AG04450 (cell line): ENCODE measurements at places on chromosomes 2 and 18.

DNA sequence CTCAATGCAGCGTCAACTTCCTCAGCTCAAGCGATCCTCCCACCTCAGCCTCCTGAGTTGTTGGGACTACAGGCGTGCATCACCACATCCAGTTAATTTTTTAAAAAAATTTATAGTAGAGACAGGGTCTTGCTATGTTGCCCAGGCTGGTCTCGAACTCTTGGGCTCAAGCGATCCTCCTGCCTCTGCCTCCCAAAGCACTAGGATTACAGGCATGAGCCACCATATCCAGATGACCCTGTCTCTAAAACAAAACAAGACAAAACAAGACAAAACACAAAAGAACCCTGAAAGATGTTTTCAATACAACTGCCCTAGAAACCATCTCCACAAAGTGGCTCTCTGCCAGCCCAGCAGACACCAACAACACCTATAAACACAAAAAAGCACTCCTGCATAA lies 31.4 kb downstream of the ANKRD29 start:
- no peak for DNase-seq

GRCh38 chr2:120866483-120867140 lies 130.9 kb downstream of the GLI2 start:
- DNase-seq, result no peak

- DNase-seq, result no peak
Observed at GRCh38 chr2:127419448-127420038, 1.3 kb downstream of the PROC start.

DNA sequence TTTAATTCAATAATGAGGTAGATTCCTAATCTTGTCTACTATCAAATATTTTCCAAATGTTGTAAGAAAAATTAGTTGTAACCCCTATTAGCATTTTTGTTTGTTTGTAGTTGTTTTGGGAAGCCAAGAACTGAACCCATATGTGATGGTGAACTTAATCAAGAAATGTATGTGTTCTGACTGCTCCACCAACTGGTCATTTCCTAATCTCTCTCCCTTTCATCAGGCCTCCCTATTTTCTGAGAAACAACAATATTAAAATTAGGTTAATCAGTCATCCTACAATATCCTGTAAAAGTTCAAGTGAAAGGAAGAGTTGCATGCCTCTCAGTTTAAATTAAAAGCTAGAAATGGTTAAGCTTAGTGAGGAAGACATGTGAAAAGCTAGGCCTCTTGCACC lies 504.0 kb downstream of the EPHA4 start:
- DNase-seq, result no peak

GRCh38 chr2:179580378-179581146 lies 280.9 kb downstream of the ZNF385B start:
- DNase-seq, result no peak

DNA sequence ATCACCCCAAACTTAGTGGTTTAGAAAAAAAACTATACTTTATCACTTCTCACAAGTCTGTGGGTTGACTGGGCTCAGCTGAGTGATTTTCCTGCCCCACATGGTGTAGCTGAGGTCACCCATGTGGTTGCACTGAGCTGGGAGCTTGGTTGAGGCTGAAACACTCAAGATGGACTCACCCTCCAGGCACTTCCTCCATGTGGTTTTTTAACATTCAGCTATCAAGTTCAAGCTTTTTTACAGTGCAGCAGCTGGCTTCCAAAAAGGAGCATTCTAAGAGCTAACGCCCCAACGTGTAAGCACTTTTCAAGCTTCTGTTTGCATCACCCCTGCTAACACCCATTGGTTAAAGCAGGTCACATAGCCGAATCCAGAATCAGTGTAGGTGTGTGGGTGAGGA lies 105.9 kb upstream of the CREB1 start:
- peak; percentile 80 for DNase-seq

DNA sequence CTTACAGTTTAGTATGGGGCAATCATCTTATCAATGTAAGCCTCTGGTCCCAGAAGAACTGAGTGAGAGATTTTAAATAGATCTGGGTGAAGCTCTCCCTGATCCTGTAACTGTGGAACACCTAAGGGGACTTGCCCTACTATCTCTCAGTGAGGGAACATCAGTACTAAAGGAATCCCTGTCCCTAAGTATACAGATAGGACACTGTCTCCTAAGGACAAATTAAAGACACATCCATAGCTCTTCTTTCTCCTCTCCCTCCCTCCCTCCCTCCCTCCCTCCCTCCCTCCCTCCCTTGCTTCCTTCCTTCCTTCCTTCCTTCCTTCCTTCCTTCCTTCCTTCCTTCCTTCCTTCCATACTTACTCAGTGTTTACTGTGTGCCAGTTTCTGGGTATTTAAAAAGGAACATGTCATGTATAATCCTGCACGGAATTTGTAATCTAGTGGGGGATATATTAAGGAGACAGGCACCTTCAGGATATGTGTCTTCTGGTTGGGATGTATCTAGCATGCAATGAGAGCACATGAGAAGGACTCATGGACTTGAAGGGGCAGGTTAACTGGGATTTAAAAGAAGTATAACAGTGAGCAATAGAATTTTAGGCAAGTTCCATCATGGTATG lies 222.2 kb upstream of the ATP5MC3 start:
- no peak for DNase-seq

GRCh38 chr2:211981451-211981850 lies 557.2 kb downstream of the ERBB4 start:
- no peak for DNase-seq

GRCh38 chr18:44341759-44342158 lies 338.9 kb upstream of the SETBP1 start:
- DNase-seq, result no peak

GRCh38 chr18:76495435-76496193 lies 572 bp upstream of the ZNF516 start:
- DNase-seq, result no peak

GRCh38 chr18:8952174-8952573 lies 150.3 kb upstream of the NDUFV2 start:
- DNase-seq, result no peak

DNA sequence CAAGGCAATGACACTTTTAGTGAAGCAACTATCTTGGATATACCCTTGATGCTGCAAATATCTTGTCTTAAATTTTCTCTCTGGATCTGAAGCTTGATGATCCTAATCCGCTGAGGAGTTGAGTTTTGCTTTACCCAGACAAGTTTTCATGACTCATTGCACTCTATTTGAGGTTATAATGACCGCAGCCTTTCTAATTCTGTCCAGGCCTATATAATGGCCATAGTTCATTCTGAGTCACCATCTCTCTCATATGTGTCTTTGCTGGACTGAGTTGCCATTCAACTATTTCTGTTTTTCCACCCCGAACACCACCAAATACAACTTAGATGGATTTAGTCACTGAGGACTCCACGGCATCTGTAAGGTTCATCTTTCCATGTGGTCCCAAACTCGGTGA lies 802.1 kb upstream of the FAM98A start:
- DNase-seq, result no peak

DNA sequence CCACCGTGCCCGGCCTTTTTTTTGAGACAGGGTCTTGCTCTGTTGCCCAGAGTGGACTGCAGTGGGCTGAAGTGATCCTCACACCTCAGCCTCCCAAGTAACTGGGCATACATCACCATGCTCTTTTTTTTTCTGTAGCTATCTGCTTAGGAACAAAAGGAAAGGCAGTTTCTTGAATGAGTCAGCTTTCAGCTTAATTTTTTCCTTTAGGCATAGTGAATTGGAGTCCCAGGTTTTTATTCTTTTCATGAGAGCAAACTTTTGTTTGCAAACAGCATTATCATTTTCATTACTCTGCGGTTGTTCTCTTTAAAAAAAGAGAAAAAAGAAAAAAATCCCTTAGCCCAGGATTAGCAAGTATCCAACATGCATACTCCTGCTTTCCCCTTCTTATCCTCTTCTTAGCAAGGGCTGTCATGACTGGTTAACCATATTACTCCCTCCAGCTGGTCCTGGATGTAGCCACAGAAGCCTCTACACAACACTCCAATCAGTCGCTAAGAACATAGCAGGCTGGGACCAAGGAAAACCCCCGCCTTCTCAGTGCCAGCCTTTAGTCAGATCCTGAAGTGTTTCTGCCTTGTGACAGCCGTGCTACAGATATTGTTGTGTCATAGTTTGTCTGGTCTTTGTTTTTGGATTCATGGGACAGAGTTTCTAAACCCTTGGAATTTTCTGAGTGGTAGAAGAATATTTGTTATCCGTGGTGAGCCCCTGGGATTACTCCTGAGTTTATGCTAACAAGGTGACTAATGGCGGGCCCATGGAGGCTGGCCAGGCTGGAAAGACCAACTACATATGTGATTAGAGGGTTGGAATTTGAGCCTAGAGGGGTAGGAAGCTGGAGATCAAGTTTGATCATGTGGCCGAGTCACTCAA lies 23.3 kb upstream of the ST3GAL5 start:
- no peak for DNase-seq

- no peak for DNase-seq
Observed at GRCh38 chr2:3966470-3966869, 263.1 kb downstream of the DCDC2C start.

DNA sequence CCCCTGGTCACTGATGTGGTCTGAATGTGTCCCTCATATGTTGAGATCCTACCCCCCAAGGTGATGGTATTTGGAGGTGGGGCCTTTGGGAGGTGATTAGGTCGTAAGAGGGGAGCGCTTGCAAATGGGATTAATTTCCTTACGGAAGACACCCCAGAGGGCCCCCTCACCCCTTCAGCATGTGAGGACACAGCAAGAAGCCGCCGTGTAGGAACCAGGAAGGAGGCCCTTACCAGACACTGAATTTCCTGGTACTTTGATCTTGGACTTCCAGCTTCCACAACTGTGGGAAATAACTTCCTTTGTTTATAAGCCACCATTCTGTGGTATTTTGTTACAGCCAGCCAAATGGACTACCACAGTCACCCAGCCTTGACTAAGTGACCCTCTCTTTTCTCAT lies 35.9 kb downstream of the NCK2 start:
- no peak for DNase-seq

- no peak for DNase-seq
Observed at GRCh38 chr2:130848526-130849210, 12.0 kb downstream of the ARHGEF4 start.

DNA sequence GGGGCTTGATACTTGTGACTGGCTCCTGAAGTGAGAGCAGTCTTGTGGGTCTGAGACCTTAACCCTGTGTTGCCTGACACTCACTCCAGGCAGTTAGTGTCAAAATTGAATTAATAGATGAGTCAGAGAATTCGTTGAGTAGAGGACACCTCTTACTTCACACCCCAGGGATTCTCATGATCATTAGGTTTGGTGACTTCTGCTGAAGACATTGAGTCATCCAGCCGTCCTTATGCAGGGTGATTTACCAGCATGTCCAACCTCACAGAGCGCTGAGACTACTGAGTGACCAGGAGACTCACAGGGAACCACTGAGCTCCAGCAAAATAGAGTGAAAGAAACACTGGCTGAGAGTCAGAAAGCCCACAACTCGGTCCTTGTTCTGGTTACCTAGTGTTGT lies 36.0 kb upstream of the EVA1A start:
- DNase-seq, result no peak

DNA sequence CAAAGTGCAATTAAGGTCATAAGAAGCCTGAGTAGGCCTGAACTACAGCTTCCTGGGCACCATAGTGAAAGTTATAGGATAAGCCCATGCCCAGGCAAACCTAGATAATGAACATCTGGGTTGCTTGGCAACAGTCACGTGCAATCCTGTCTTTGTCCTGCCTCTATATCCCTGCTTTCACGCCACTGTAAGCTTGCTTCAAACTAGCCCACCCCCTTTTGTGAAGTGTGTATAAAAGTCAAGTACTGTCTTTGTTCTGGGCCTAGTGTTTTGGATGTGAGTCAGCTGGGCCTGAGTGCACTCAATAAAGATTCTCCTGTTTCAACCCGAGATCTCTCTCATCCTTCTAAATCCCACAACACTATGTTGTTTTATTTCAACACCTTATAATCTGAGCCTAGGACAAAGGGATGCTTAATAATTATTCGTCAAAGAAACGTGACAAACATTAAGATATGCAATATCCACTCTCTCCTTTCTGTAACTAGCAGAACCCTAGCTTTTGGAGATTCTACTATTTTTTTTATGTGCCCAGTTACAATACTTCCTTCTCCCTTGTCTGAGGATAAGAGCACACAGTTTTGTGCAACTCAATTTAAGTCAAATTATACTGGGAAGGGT lies 927.8 kb downstream of the SUCLG1 start:
- no peak for DNase-seq

- no peak for DNase-seq
Observed at GRCh38 chr18:50578651-50579050, 18.8 kb downstream of the MAPK4 start.

DNA sequence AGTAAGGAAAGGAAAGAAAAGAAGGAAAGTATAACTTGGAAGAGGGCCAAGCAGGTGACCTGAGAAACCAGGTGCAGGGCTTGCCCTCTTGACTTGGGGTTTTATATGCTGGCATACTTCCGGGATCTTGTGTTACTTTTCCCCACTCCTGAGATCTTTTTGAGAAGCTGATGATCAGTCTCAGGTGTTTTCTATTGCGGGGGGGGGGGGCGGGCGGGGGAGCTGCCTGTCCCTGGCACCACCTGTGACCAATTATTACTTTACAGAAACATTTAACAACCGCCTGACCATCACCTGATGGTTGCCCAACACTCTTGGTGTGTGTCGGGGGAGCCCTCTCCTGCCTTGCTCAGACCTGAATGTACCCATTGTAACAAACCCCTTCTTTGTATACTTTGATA lies 6.9 kb upstream of the CASP10 start:
- no peak for DNase-seq

DNA sequence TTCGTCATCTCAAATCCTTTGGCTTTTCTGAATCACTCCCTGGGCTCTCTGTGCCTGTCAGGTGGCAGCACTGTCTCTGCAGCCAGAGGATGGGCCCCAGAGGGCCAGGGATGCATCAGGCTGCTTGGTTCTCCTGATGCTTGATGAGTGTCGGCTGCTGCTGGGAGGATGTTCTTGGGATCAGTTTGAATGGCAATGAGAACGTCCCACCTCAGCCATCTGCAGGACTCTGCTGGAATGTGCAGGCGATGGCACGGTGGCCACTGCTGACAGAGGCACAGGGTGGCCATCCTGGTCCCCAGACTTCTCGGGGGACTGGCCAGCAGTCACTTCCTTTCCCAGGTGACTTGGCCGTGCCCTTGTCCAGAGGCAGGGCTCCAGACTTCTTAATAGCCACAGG lies 146.0 kb downstream of the FAM210A start:
- DNase-seq, result no peak

- no peak for DNase-seq
Observed at GRCh38 chr2:121346859-121347258, 61.9 kb upstream of the TFCP2L1 start.

GRCh38 chr2:186889101-186889879 lies 40.3 kb upstream of the ZSWIM2 start:
- no peak for DNase-seq
